Inflammatory macrophage (primary cell): ENCODE measurements at places on chromosomes 5 and 9.

DNA sequence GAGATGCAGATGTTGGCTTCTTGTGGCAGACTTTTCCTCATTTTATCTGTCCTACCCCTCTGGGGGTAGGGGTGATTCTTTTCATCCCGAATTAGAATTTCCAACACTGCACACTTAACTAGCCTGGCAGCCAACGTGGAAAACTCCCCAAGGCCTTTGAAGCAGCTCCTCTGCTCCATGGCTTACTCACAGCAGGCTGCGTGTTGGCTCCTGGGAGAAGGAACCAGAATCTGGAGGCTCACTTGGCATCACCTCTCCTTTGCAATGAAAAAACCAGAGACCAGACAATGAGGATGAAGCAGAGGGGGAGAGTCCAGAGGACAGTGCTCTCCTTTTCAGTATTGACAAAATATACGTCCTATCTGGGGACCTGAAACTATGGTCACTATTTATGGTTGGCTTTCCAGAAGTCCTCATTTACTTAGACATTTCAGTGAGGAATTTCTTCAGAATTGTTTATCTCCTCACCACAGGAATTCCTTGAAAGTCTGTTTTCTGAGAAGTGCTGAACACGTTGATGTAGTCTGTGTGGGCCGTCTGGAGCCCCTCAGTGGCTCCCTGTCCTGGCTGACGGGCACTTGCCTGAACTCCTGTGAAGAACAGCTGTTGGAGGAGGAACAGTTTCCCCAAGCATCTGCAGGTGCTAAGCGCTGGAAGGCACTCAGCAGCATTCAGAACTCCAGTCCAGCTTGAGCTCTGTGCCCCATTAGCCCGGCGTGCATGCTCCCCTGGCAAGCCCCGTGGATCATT lies 231.3 kb downstream of the RFK start:
- no peak for DNase-seq

DNA sequence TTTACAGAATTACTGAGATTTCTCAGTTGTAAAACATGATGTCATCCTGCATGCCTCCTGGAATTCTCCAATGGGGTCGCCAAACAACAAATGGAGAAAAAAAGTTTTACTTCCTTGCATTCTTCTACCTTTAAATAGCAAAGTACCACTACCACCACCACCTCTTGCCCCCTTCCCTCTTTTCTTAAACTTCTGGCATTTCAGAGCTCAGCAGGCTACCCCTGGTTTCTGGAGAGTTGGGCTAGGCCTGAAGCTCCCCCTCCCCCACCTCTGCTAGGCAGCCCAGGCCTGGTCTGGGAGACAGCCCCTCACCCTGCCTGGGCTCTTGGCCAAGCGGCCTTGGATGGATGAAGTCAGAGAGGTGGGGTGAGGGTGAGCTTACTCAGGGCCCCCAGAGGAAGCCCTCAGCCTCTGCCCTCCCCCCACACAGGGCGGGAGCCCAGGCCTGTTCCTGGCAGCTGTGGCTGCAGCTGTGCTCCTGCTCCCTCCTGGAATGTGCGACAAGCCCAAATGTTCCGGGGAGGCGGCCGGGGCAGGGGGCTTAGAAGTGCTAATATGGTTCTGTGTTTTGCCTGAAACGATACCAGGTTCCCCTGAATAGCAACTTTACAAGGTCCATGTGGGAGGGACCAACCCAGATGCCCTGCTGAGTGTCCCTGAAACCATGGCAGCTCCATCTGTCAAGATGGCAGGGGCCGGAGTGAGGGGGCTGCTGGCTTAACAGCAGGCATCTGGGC lies 6.0 kb upstream of the CCIN start:
- no peak for DNase-seq

DNA sequence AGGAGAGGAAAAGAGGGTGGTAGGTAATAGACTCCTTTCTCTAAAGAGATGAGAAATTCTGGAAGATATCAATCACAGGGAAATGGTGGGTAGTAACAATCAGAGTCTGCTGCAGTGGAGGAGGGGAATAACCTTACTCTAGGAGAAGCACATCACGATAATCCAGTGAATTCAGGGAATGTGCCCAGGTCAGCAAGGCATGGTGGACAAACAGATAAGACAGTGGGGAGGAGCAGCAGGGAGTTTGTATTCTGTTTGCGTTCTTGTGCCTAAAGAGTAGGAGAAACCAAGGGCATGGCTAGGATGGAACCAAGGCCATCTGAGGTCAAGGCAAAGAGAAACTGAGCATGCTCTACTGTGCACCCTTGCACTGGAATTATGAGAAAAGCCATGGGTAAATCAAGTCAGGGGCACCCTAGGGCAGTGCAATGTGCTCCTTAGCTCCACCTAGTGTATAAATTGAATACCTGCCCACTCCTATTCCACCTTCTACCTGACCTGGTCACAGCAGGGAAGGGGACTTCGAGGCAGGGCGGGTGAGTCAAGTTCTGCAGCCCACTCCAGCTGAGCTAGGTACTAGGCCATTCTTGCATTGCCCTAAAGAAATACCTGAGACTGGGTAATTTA lies 31.6 kb downstream of the RETREG1 start:
- no peak for DNase-seq

DNA sequence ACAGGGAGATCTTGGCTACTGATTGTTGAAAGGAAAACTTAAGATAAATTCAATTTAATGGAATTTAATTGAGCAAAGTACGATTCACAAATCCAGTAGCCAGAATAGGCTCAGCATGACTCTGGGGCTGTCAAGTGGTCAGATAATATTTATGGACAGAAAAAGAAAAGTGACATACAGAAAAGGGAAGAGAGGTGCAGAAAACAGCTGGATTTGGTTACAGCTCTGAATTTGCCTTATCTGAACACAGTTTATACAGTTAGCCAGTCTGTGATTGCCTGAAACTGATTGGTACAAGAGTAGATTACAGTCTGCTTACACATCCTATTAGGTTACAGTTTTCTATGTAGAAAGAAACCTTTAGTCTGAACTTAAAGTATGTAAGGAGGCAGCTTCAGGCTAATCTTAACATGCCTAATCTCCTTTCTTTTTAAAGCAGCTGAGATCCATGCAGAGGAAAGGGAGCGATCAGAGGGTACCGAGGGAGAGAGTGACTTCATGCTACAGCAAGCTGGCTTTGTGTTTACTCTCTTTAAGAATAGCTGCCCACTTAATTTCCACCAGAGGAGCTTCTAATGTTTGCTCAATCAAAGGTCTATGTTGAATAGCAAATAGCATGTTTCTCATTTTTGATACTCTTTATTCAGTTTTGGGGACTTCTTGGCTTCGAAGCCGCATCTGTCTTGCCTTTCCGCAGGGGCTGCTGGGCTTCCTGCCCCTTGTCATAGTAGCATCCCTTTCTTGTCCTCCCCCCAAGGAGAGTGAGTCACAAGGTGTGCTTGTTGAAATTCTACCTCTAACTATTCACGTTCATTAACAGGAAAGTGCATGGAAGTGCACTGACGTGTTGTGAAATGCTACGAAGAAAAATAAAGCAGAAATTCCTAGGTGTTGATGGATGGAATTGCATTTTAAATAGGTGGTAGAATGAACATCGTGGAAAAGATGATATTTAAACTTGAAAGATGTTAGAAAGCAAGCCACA lies 761.2 kb downstream of the TAF11L14 start:
- DNase-seq: no peak

DNA sequence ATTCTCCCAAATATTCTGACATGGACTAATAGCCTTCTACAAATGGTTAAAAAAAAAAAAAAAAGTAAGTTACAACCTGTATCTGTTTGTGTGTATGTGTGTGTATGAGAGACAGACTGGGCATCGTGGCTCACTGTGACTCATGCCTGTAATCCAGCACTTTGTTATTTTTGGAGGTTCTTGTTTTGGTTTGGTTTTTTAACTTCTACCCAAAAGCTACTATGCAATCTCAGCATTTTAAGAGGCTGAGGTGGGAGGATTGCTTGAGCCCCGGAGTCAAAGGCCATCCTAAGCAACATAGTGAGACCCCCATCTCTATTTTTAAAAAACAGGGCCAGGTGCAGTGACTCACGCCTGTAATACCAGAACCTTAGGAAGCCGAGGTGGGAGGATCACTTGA lies 17.6 kb upstream of the HAVCR1 start:
- DNase-seq: peak; percentile 41

DNA sequence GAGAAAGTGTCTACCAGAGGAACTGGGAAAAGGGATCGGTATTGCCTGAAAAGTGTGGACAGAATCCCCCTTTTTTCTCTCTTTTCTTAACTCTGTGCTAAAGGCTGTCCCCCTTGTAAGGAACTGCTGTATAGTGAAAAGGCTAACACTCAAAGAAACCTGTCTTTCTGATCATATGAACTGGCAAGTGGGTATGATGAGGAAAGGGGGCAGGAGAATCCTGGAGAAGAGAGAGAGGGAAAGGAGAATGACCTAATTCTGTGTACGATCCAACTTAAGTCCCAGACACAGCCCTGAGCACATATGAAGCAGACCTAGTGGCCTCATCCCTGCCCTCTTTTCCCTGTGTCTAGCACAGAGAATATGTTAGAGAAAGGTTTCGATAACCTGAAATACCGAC lies 967 bp downstream of the ANKRD31 start:
- no peak for DNase-seq

- DNase-seq: no peak
These were observed 83.7 kb downstream of the SH3TC2 start for GRCh38 chr5:148979083-148979723.

DNA sequence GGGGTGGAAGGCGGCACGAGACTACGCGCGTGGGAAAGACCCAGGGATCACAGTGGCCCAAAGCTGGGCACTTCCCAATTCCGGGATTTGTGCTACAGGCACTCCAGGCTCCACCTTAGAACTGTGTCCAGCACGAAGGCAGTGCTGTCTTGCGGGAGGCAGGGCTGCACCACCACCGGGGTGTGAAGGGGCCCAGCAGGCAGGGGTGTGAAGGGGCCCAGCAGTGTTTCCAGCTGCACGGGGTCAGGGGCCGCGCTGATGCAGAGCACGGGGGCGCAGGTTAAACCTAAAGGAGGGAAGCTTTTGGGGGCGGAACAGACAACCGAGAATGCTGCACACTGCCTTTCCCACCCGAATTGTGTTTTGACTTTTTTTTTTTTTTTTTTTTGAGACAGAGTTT lies 1.1 kb upstream of the PDCD6 start:
- DNase-seq: no peak

GRCh38 chr5:114339108-114339507 lies 22.8 kb upstream of the KCNN2 start:
- no peak for DNase-seq

DNA sequence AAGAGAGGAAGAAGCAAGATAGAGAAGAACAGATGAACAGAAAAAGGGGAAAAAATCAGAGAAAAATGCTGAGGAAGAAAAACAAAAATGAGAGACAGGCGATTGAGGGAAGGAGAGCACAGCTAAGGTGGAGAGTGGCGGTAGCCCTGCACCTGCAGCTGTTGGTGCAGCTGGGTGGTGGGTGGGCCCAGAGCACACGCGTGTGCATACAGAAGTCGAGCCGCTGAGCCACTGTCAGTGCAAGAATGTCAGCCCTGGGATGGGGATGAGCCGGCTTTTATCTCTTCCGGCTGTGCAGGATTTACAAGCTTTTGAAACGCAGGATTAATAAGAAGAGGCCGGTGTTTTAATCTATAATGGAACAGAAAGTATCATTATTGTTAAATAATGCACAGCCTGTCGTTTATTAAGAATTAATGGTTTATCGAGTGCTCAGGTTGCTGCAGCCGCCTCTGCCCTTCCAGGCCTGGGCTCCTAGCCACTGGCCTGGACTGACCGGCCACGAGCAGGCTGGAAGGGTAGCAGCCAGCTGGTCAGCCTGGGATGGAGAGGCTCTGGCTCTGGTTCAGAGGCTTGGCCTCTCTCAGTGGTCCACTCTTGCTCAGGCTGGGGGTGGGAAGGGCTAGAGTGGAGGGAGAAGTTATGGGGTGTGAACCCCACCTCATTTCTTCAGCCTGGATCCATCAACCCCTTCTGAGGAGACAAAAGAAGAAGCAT lies 68.7 kb downstream of the PCDH1 start:
- no peak for DNase-seq

DNA sequence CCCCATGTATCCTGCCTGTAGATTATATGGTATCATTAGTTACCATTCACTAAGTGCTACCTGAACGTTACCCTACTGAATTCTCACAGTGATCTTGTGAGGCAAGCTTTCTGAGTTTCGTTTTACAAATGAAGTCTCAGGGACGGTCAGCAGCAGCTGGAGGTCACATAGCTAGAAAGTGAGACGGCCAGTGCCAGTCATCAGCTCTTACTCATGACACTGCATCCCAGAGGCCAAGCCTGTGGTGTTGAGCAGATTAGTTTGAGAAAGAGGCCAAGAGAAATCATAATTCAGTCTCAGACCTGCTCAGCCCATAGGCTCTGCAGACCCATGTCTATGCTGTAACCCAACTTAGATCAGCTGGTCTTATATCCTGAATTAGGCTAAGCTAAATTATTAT lies 95.7 kb upstream of the EGFLAM start:
- DNase-seq: no peak

DNA sequence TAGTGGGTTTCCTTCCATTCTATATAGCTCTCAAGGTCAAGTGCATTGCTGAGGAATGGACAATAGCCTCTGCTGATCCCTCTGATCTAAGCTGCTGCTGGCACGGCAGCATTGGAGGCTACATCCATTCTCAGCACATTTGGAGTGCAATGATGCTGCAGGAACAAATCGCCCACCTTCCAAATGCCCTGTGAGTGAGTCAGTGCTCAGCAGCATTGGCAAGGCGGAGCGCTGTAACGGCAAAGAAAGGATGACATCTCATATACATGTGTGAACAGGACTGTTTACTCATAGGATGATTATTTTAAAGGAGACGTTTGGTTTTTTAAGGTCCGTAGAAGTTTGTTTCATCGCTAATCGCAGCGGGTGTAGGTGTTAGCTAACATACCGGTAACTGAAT lies 408.7 kb downstream of the ARHGEF28 start:
- DNase-seq: no peak

DNA sequence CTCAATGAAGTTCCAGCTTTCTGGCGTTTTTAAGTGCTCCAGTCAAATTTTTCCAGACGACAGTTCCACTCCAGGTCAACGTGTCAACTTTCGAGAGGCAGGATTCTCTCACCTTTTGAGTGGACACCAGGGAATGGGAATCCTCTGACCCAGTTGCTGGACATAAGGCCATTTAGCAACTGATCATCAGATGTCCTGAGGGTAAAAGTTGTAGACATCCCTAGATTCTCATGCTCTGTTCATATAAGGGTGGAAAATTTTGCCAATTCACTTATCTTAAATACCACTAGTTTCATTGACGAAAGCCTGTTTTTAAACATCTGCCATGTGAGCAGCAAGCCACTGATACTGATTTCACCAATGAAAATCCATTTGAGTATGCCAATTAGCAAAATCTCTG lies 275.5 kb downstream of the MAST4 start:
- DNase-seq: no peak

- DNase-seq: no peak
These were observed 1.2 kb downstream of the ANKRD33B start for GRCh38 chr5:10564838-10565784.

DNA sequence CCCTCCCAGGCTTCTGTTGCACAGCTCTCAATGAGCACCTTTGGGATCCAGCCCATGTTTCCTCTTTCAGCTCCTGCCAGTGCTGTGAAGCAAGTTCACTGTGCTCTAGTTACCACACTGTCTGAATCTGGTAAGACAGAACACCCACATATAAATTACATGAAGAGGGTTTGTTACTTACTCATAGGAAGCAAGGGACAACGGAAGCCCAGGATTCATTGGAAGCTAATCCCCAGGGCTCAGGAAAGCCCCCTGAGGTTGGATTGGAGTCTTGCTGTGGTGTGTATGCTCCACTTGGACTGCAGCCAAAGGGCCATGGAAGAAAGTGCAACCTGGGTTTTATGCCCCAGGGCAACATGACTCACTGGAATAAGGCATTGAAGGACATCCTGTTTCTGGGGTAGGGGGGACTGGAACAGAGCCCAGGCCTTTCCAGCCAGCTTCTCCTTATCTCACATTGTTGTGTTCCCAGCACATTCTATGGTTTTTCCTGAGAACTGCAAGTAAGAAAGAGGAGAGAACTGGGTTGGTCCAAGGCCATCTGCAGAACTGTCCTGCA lies 15.6 kb upstream of the CLK4 start:
- peak; percentile 64 for DNase-seq
